ENCODE measurements at places on chromosomes 3 and 15. TPM values are rescaled to one million over a fixed set of nuclear protein-coding genes. Genes with fewer than 3 reads are reported as not detected.

GPR156 gene
- 0.10 TPM for polyA plus RNA-seq

GRK7 gene
- polyA plus RNA-seq = not detected

ILDR1 gene
- 2.6 TPM for polyA plus RNA-seq

MKRN2OS gene
- 9.0 TPM for polyA plus RNA-seq

CFAP44 gene
- polyA plus RNA-seq = 1.9 TPM

FEZF2 gene
- not detected for polyA plus RNA-seq

CATSPER2 gene
- 7.4 TPM for polyA plus RNA-seq

TRIM59 gene
- 2.5 TPM for polyA plus RNA-seq

FANCD2OS gene
- polyA plus RNA-seq = 0.22 TPM
